ENCODE measurements at places on chromosomes 2 and 18.
A peak's percentile ranks its signal among the peaks of the same experiment; 100 is the strongest.

DNA sequence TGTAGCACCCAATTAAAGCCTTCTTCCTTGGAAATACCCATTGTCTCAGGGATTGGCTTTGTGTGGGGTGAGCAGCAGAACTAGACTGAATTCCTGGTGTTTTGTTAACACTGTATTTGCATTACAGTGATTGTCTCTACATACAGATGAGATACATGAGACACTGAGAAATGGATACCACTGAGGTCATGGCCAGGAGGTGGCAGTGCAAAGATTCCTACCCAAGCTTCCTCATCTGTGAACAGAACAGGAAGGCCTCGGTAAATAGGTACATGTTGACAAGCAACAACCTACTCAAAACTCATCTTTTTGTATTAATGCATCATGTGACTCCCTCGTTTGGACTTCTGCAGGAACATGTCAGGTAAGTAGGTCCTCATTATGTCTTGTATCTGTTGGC lies 445.8 kb upstream of the RGPD4 start:
- no peak for DNase-seq

- DNase-seq, result peak; percentile 27
Observed at GRCh38 chr2:231648579-231649174, 56.0 kb downstream of the TEX44 start.

- no peak for DNase-seq
Observed at GRCh38 chr2:229050133-229050532, 221.0 kb downstream of the PID1 start.

- no peak for DNase-seq
Observed at GRCh38 chr18:23229472-23229871, 94.2 kb downstream of the CABLES1 start.

- no peak for DNase-seq
Observed at GRCh38 chr2:221203125-221203524, 369.0 kb downstream of the EPHA4 start.

DNA sequence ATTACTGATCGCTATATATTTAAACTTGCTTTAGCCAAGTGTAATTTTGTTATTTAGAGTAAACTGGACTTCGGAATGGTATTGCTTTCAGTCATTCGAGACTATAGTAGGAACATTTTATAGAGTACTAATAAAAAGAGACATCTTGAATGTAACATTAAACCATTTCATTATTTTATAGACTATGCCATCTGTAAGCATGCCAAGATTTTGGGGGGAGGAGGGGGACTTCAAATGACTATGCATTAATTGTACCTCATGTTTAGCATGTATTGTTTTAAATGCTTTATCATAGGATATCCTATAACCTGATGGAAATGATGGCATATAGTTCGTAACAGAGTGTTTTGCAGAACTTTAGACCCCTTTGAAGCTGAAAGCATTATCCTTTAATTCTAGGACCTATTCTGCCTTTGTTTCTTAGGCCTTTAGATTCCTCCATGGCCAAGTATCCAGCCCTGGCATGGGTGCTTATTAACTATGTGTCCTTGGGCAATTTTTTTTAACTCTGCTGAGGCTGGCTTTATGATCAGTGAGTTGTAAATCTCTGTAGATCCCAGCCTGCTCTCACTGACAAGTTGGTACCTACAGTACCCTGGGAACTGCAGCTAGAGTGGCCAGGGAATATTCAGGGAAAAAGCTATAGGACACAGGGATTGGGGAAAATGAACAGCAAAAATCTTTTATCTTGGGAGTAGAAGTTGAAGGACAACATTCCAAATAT lies 93.4 kb downstream of the PARD3B start:
- DNase-seq, result no peak

DNA sequence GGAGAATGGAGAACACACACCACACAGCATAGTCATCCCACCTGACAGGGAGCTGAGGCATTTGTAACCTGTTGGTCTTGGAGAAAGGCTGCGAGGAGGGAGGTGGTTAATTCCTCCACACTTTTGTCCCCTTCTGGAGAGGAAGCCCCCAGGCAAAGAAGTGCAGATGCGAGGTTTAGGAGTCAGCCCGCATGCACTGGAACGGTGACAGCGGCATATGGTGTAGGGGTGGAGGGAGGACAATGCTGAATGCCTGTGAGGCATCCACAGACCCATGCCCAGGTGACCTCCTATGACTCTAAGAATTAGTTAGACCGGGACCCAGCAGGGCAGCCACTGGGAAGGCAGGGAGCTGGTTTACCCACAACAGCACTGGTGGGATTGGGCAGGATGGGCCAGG lies 12.2 kb downstream of the SPATA3 start:
- no peak for DNase-seq

DNA sequence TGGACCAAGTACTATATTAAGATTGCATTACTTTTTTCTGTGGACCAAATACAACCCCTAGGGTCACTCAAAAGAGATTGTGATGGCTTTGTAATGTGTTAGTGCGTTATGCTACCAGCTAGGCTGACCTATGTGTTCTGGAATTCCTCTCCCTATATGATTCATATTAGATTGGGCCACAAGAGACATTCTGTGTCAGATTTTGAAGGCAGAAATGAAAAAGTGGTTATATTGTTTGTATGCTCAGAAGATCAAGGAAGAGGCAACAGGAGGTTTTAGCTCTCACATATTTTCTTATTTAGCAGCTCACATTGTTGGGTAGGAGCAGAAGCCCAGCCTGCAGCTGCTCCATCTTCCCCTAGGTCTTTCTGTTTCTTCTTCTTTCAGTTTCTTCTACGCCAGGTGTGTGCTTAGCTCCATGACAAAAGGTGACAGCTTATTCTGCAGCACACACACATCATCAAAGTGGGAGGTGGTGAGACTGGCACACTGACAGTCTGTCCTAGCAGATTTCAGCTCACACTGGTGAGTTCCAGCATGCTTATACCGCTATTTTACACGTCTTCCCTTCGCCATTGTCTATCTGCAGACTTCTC lies 156.8 kb upstream of the UBE2E3 start:
- no peak for DNase-seq

GRCh38 chr2:74391209-74391579 lies 11.1 kb upstream of the DCTN1 start:
- no peak for DNase-seq

GRCh38 chr18:23143016-23143814 lies 7.9 kb downstream of the CABLES1 start:
- DNase-seq, result no peak

- DNase-seq, result no peak
Observed at GRCh38 chr18:68928762-68929675, 131.1 kb downstream of the CCDC102B start.

DNA sequence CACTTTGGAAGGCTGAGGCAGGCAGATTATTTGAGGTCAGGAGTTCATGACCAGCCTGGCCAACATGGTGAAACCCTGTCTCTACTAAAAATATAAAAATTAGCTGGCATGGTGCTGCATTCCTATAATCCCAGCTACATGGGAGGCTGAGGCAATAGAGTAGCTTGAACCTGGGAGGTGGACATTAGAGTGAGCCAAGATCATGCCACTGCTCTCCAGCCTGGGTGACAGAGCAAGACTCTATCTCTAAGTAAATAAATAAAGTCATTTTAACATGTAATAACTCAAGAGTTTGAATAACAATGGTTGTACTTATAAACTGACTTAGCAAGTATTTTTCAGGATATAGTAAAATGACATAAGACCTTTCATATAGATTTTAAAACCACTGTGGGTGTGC lies 169.3 kb upstream of the FN1 start:
- no peak for DNase-seq

DNA sequence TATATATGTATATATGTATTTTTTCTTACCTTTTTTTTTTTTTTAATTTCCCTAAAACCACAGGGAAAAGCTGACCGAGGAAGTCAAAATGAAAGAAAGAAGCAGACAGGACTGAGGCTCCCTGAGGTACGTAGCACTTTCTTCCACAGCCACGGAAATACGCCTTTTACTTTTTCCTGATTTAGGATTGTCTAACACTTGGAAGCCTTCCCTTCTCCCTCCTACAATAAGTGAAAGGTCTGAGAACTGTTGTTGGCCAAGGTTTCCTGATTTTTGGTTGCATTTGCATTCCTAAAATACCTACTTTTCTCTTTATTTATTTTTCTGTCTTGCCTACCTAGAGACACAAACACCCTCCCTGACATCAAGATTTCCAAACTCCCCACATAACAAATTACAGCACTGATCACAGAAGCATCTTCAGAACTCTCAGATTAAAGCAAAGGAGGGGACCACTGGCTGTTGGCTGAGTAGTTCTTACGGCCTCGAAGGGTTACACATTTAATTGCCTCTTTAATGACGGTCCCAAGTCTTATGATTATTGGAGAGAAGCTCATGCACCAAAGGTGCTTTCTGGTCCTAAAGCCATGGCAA lies 778.5 kb upstream of the FANCL start:
- no peak for DNase-seq

DNA sequence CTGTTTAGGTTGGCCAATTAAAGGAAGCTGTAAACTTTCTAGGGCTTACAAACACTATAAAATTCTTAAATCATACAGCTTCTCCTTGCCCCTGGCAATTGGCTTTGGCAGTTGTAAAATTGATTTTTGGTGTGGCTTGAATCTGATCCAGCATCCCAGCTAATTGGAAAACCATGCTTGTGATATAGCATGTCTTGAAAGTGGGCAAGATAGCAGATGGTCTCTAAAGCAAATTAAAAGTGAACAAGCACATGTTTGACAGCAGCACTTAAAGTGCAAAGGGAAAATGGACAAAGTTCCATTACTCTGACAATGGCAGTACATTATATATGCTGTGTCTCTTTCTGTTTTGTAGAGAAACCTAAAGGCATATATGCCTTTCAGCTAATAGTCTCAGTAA lies 302.9 kb upstream of the NXPH2 start:
- no peak for DNase-seq

DNA sequence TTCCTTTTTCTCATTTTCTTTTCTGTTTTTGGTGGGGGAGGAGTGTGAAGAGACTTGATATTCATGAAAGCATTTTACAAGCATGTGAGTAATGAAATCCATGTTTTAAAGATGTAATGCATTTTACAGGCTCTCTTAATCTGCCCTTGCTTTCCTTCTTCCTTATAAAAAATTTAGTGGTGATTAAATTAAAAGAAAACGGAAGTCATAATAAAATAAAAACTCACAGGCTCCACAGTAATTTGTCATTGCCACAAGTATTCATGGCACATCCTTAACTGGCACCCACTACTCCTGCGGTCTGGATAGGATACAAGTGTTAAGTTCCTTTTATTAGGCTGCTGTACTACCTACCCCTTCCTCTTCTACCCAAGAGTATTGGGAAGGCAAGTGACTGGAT lies 241.2 kb downstream of the SLC4A3 start:
- no peak for DNase-seq

GRCh38 chr2:111120253-111121027 lies at the start of gene BCL2L11:
TSS of gene BCL2L11 (plus strand) at chr2:111120914. CDS start at chr2:111123746, 2,832 bp downstream.
- peak; percentile 85 for DNase-seq

GRCh38 chr18:54794823-54795222 lies 33.5 kb upstream of the RAB27B start:
- DNase-seq, result no peak

DNA sequence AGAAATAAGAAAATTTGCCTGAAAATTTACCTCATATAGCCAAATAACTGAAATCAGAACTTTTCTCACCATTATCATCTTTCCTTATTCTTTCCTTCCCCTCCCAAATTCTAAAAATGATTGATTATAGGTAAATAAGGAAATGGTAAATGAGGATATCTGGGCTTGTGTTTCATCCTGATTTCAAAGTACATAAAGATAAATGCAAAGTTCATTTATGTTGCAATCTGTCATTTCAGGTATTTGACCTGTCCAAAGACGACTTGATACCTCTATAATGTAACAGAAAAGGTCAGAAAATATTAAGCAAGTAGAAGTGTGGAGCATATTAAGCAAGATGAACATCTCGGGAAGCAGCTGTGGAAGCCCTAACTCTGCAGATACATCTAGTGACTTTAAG lies 3.4 kb downstream of the RBBP8 start:
- no peak for DNase-seq

DNA sequence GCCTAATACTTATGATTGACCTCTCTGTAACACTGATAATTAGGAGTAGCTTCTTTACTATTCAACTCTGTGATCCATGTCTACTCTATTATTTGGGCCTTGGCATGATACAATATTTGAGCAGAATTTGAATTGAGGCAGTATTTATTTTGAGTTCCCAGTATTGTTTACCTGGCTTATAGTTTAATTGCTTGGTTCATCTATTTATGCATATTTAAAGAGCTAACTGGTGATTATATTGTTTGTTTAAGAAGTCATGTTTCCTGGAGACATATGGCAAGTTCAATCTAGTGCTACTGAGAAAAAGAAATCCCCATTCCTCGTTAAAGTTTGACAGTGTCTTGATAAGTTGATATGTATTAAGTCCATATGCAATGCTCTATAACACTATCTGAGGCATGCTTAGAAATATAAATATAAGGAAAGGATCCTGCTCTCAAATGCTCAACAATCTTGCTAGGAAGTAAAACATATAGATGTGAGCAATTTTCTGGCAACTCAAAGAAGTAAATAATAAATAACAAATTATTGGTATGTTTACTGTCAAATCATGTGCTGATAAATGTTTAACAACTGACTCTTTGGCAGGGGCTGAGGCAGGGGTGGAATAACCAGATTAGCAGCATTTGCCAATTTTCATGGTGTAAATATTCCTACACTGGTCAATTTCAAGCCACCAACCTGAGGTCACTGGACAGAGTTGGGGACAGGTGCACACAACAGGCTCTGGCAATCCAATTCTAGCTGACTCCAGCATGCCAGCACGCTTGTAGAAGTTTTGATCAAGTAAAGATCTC lies 430.2 kb upstream of the PIK3C3 start:
- no peak for DNase-seq

GRCh38 chr2:42558827-42559226 lies 9.6 kb upstream of the MTA3 start:
- no peak for DNase-seq

- DNase-seq, result no peak
Observed at GRCh38 chr2:230775737-230776136, 63.1 kb downstream of the CAB39 start.

- DNase-seq, result no peak
Observed at GRCh38 chr2:184004948-184005672, 593.2 kb upstream of the ZNF804A start.

DNA sequence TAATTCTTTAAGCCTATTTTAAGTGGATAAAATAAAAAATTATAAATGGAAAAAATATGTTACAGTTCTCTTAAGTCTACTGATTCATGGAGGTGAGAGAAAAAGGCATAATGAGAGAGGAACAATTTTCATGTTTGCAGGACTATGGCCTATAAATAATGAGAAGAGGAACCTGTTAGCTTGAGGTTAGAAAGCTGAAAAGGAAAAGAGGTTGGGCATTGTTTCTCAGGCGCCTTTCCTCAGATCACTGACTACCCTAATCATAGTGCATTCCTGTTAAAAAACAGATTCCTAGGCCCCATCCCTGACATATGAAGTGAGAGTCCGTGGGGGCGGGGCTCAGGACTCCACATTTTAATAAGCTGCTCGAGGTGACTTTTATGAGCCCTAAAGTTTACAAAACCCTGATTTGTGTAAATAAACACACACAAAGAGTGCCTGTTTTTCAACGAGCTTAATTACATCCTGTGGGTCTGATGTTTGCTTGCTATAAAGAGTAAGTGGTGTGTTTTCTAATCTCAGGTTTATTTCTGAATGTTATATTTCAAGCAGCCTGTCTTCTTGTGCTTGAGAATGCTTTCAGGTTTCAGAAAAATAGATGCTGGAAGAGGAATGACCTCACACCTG lies 335.5 kb downstream of the CLIP4 start:
- DNase-seq, result no peak

GRCh38 chr2:19714926-19715325 lies 186.9 kb downstream of the TTC32 start:
- no peak for DNase-seq
